ENCODE measurements at places on chromosomes 2 and 18.

- no peak for DNase-seq
Observed at GRCh38 chr2:163838890-163839289, 103.1 kb upstream of the FIGN start.

DNA sequence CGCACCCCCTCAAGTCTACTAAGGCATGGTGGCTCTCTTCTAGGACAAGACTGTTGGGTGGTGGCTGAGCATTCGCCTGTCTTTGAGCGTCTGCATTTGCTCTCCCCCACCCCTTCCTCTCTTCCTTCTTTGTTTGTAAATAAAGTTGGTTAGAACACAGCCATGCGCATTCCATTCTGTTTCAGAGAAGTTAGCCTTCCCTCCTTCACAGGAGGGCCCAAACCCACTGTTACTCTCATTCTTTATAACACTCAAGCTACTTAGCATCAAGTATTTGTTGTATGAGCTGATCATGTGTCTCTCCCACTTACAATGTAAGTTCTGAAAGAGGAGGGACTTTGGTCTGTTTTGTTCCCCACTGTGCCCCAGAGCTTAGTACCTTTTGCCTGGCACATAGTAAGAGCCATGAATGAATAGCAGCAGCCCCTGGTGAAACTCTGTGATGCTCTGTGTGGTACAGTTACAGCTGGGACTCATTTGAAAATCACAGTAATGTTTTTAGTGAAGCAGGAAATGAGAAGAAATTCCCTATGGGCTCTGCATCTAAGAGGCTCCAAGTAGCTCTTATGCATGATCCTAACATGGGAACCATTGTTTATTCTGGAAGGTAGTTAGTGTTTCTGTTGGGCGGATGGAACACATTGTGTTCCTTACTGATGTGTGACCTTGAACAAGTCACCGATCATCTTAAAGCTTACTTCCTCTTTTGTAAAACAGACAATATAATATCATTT, 7.7 kb downstream of the MGAT5 start:
- no peak for DNase-seq

GRCh38 chr2:174522553-174522952, 35.7 kb upstream of the GPR155 start:
- no peak for DNase-seq

DNA sequence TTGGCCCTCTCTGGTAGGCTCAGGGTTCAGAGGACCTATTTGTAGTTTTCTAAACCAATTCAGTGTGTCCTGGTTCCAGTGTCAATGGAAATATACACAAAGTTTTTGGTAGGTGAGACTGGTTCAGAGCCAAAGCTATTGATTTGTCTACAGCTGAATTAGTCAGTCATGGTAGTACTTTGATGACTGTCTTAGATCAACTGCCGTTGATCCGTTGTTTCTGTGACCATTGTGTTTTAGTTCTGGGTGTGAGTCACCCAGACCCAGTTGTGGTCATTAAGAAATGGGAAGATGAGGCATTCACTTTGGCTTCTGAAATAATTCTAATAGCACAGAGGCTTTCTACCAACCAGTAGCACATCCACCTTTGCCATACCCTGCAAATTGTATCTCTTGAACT, 16.0 kb upstream of the RPE start:
- no peak for DNase-seq
